Right renal cortex interstitium (tissue), 3 donors: ENCODE measurements at places on chromosomes 3 and 15.

- no peak for DNase-seq
Measured at GRCh38 chr15:40104296-40104864, 4.3 kb downstream of the BMF start.

GRCh38 chr3:61929617-61930016 is 368.2 kb downstream of the PTPRG start:
- no peak for DNase-seq

- DNase-seq, result no peak
Measured at GRCh38 chr3:14521611-14522010, 18.5 kb downstream of the GRIP2 start.

- DNase-seq, result no peak
Measured at GRCh38 chr3:152113992-152114651, 154.6 kb upstream of the MBNL1 start.

- DNase-seq, result peak; percentile 39
Measured at GRCh38 chr15:51776952-51777569, 25.7 kb downstream of the TMOD2 start.

- DNase-seq, result no peak
Measured at GRCh38 chr3:88410259-88410658, 260.5 kb downstream of the C3orf38 start.

DNA sequence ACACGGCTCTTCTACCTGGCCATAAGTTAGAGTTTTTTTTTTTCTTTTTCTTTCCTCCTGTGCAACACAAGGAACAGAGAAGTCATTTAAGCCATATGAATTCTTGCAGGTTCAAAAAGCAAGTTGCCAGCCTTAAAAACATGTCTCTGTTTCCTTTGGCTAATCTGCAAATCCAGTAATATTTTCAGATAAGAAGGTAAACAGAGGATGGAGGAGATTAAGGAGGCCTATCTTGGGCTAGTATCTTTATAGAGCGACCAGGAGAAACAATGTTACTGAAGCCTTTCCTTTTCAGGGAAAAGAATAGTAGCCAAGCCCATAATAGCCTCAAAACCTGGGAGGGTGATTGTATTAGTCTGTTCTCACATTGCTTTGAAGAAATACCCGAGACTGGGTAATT is 20.9 kb upstream of the LMCD1 start:
- no peak for DNase-seq

GRCh38 chr3:37899101-37899707 is 37.5 kb downstream of the CTDSPL start:
- no peak for DNase-seq

DNA sequence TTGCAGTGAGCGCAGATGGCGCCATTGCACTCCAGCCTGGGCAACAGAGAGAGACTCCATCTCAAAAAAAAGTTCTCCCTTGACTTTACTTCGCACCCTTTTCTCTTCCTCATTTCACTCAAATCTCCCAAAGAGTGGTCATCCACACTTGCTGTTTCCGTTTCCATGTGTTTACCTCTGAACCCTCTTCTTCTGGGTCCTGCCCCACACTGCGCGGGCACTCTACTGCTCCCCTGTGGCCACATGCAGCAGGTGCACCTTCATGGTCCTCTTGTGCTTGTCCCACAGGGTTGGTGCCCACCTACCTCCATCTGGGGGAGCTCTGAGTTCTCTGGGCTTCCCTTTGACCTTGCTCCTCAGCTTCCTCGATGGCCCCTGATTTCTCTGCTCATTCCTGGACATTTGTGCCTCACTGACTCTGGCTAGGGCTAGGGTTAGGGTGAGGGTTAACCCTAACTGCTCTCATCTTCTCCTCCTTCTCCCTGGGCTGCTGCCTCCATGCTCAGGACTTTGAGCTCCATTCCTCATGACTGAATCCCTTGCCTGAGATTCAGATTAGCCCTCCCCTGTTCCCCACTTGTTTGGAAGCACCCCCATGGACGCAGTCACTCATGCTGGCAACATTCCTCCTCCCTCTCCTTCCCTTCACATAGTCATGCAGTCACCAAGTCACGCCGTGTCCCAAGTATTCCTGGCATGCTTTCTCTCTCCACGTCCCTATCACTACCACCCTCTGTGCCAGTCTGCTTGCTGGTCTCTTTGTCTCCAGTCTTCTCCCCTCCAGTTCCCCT is 26.6 kb upstream of the KY start:
- no peak for DNase-seq
